ENCODE measurements at places on chromosomes 16 and 17. TPM values are rescaled to one million over a fixed set of nuclear protein-coding genes. Genes with fewer than 3 reads are reported as not detected.

- DNase-seq = no peak
These were observed 39.2 kb upstream of the ARL4D start for GRCh38 chr17:43359469-43360110.

SLFN12L gene
- 0.72 TPM for polyA plus RNA-seq

PDPR gene
- 26.4 TPM for polyA plus RNA-seq

WNT9B gene
- not detected for polyA plus RNA-seq

DNA sequence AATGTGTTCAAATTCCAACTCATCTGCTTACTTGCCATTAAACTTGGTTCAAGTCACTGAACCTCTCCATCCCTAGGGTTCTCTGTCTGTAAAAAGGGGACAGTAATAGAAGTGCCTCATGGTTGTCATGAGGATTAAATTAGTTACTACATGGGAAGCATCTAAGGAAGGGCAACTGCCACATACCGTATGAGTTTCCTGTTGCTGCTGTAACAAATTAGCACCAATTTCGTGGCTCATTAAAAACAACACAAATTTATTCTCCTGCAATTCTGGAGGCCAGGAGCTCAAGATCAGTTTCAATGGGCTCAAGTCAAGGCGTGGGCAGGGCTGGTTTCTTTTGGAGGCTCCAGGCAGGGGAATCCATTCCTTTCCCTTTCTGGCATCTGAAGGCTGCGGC is 18.6 kb downstream of the CD300LF start:
- no peak for DNase-seq

- no peak for DNase-seq
These were observed 7.3 kb downstream of the CDK5R1 start for GRCh38 chr17:32493976-32494513.

DNA sequence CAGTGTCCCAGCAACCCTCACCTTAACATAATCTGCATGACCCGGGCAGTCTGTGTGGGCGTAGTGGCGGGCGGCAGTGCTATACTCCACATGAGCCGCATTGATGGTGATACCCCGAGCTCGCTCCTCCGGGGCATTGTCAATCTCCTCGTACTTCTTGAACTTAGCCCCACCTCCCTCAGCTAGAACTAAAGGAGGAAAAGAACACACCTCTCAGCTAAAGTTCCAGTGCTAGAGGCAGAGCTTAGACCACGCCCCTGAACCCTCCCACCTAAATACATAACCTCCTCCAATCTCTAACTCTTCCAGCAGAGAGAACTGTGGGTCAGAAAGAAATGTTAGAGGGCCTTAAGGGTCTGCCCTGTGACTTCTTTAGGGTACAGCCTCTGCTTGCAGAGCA is 855 bp downstream of the TUFM start:
- no peak for DNase-seq

GRCh38 chr17:61416540-61417363 is 17.1 kb downstream of the TBX2 start:
- DNase-seq = peak; percentile 90

DNA sequence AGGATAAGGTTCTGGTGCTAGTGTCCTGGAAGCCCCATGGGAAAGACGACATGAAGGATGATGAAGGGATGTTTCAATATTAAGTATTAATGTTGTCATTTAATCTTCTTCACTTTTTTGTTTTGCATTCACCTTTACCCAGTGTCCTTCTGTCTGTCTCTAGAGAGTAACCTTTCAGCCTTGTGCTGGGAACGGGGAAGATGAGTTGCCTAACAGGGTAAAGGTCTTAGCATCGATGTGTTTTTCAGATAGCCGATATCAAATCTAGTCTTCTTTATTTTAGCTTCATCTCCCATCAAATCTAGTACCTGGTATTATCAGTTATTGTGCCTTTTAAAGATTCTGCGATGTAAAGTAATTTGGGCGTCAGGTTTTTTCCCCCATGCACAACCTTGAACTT is 125.4 kb downstream of the BCAS3 start:
- DNase-seq = no peak

DNA sequence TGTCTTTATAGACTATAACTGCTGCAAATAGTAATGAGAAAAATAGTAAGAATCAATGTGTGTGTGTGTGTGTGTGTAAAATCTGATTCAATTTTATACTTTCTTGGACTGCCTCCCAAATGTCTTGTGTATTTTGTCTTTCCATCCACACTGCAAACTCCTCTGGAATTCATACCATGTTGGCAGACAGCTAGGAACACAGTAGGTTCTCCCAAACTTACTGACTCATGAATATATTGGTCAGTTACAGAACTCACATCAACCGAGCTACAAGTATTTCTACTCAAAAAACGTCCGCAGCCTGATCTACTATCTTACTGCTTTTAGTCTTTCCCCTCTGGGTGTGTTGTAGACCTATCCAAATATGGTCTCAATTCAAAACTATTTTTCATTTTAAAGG is 542.7 kb upstream of the PSMD7 start:
- no peak for DNase-seq

MT1G gene
- 4.2 TPM for polyA plus RNA-seq

SLC6A2 gene
- polyA plus RNA-seq = 3.0 TPM

DNA sequence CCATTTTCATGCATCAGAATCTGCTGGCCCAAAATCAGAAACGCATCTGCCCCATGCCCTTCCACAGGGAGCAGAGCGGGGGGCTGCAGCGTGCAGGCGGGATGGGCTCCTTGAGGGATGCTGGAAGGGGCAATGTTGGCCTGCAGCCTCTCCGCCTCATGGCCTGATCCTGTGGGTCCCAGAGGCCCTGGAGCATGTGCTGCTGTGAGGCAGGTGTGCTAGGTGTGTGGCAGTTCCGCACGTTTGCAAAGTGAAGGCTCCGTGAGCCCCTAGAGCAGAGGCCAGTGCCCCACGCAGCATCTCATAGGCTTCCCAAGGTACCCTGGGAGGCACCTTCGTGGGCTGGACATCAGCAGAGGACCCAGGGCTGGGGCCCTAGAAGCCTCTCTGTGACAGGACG is 36.4 kb upstream of the CDH15 start:
- no peak for DNase-seq

- no peak for DNase-seq
These were observed 1.3 kb downstream of the SAMD14 start for GRCh38 chr17:50128441-50129352.

ALDOC gene
- polyA plus RNA-seq = 1.9 TPM

- no peak for DNase-seq
These were observed 13.8 kb downstream of the HYDIN start for GRCh38 chr16:71216714-71217113.

DNA sequence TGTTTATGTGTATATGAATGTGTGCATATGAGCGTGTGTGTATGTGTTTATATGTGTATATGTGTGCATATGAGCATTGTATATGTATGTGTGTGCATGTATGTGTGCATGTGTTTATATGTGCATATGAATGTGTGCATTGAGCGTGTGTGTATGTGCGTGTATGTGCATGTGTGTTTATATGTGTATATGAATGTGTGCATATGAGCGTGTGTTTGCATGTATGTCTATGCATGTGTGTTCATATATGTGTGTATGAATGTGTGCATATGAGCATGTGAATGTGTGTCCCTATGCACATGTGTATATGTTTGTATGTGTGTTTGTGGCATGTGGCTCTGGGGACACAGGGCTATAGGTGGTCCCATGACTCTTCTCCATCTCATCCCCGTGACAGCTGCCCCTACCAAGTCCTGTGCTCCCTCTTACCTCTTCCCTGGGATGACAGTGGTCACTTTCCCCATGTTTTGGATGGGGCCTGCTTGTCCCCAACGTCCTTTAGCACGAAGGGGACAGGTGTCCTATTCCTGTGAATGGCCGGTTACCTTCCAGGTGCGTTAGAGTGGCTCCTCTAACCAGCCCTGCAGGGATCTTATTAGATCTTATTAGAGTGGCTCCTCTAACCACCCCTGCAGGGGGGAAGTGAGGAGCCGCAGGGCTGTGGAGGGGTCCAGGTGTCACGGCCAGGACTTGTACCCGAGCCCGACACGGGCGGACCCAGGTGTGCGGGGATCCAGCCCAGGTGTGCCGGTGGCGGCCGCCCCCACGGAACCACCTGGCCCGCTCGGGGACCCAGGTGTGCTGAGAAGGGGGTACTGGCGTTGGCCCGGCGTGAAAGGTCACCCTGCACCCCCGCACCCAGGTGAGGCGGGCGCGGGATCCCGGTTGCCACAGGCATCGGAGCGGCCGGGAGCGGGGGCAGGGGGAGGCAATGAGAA is 105.6 kb downstream of the SEC14L1 start:
- DNase-seq = no peak

GRCh38 chr17:7014995-7015958 is 2.9 kb downstream of the RNASEK start:
- no peak for DNase-seq

TLCD3A gene
- polyA plus RNA-seq = 13.6 TPM

DNA sequence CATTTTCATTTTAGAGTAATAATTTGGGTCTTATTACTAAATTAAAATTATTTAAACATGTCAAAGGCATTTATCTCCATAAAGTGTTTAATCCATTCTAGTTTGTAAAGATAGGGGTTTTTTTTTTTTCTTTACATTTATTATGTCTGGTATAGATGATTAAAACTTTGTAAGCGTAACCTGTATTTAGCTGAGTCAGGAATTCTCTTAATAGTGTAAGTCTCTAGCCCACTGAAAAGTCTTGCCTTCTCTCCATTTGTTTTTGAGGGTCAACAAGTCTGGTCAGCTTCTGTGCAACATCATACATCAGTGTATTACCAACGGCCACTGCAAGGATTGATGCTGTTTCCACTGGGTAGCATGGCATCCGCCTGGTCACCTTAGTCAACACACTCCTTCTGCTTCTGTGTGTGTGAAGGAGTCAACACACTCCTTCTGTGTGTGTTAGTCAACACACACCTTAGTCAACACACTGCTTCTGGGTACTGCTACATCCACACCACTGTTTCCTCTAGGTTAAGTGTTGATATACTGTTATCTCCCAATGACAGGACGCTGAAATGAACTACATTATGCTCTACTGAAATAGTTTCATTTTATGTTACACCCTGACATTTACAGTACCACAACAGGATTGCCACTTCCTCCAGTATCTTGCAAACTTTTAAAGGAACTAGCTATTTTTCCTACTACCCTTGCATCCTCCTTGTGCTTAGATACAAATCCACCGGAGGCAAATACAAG is 37.3 kb upstream of the VWA3A start:
- DNase-seq = no peak

AIPL1 gene
- not detected for polyA plus RNA-seq

DNA sequence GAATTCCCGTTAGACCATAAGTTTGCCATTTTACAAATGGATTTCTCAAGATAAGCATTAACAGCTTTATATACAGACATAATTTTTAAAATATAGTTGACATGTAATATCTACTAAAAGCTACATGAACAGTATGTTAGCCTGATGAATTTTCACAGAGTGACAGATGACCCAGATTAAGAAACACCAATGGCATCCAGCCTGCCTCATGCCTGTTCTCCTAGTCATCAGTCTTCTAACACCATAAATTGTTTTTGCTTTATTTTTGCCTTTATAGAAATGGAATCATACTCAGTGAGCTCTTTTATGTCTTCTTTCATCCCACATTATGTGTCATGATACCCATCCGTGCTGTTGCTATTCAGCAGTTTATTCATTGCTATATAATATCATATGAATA is 80.0 kb downstream of the ATF7IP2 start:
- DNase-seq = no peak

SLC12A3 gene
- polyA plus RNA-seq = not detected

ABI3 gene
- 4.4 TPM for polyA plus RNA-seq

CYTH1 gene
- polyA plus RNA-seq = 19.2 TPM

- DNase-seq = no peak
These were observed 121.8 kb upstream of the NOG start for GRCh38 chr17:56471696-56472095.

DNA sequence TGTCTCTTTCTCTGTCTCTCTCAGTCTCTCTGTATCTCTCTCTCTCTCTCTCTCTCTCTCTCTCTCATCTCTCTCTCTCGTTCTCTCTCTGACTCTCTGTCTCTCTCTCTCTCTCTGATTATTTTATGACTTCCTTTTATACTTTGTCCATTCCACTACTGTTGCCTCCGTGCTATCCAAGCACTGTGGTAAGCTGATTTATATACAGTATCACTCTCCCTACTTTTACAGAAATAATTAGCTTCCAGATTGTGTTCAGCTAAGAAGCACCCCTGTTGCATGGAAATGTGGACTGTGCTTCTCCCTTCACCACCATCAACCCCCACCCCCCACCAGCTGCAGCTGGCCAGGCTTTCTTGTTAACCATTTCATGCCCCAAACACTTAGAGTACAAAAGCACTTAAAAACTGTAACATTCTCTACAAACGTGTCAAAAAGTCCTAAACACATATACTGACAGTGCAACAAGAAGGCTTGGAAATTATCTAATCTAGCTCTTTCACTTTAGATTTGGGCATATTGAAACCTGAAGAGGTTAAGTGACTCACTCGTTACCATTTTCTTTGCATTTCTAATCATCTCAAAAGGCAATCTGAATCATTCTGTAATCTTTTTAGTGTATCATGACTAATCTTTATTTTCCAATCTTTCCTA is 11.6 kb upstream of the TMEM100 start:
- DNase-seq = no peak

DNA sequence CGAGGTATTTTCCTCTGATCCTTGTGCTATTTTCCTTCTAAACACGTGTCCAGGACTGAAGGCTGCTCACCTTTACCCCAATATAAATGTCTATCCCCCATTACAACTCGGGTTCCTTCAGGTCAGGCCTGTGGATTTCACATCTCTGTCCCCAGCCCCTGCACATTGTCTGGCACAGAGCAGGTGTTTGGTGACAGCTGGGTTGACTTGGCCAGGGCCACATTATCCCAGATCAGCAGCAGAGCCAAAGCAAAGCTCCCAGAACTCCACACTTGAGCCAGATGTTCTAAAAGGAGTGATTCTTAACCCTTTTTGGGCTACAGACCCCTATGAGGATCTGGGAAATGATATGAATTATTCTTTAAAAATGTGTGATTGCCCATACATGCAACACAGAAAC is 18.0 kb upstream of the SPATA32 start:
- no peak for DNase-seq

GRCh38 chr17:76562734-76563148 is 22.9 kb downstream of the PRCD start:
- DNase-seq = no peak

CPNE7 gene
- 0.30 TPM for polyA plus RNA-seq

DNA sequence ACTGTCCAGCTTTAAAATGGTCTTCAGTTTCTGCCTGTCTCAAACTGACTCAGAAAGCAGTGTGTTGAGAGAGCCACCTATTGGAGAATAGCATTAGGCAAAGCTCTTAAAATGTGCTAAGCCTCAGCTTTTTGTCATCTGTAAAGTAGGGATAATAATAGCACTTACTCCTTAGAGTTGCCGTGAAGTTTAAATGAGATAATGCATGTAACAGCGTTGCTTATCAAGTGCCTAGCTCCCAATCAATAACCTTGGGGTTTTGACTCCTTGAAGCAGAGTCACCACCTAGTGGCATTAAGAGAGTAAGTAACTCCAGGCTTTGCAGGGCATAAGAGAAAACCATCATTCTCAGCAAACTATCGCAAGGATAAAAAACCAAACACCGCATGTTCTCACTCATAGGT is 163.3 kb downstream of the HS3ST2 start:
- no peak for DNase-seq

CTCF gene
- polyA plus RNA-seq = 42.6 TPM

SPG7 gene
- polyA plus RNA-seq = 67.8 TPM

TEX14 gene
- 4.3 TPM for polyA plus RNA-seq
